T-helper 2 cell treated with Interferon-gamma antibody and Interleukin-4, amounts not matched to agents 5 μg/mL and 100 μg/mL, for 36 hours (primary cell): ENCODE measurements at places on chromosomes 7 and 10.
A peak's percentile ranks its signal among the peaks of the same experiment; 100 is the strongest.

DNA sequence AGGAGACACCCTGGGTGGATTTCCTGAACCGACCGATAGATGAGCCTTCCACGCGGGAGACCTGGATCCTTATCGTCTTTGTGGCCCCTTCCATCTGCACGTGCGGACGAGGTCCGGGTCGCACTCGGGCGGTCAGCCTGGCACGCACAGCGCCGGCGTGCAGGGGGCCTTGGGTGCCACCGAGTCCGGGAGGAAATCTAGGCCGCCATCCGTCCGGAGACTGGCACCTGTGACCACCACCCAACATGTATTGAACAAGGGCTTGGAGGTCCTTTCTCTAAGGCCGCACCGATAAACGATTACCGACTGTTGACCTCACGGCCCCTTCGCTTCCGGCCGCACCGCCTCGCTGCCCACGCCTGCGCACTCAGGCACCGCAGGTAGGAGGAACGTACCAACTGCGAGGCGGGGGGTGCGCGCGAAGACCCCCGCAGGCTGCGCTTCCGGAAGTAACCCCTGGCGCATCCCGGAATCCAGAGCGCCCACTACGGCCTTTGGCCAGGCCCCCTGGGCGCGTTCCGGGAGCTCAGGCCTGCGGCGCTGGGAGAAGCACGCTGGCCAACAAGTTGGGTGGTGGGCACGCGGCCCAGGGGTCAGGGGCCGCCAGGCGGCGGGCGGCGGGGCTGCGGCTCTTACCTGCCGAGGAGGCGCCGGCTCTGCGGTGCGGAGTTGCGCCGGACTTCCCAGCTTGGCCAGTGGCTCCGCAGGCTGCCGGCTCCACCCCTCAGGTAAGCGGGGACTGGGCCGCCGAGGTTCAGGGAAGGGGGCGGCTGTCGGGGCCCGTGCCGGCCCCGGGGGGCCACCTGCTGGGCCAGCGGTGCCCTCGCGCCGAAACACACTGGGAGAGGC is at the start of the genes ACTR3C and LRRC61:
ACTR3C (minus strand) TSS at position 713 of the 849 bp plus-strand sequence. CDS start 28,249 bp downstream, outside the sequence.
LRRC61 (plus strand) TSS at position 523 of the 849 bp plus-strand sequence. CDS start 13,507 bp downstream, outside the sequence.
- DNase-seq: peak; percentile 74

DNA sequence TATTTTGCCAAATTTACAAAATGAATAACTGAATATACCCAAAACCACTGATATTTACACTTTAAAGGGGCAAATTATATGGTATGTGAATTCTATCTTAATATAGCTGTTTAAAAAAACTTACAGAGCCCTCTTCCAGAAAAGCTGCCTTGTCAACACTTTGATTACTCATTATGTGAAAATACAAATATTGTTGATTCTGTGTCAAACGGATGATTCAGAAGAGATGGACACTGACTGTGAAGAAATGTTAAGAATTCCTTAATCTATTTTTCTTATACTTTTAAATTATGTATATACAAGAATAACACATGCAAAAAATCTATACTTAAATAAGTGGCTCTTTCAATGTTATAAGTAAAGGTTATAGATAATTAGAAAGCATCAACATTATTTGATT is 41.5 kb downstream of the SMURF1 start:
- no peak for DNase-seq

GRCh38 chr10:117163061-117163953 is 25.2 kb upstream of the VAX1 start:
- no peak for DNase-seq

DNA sequence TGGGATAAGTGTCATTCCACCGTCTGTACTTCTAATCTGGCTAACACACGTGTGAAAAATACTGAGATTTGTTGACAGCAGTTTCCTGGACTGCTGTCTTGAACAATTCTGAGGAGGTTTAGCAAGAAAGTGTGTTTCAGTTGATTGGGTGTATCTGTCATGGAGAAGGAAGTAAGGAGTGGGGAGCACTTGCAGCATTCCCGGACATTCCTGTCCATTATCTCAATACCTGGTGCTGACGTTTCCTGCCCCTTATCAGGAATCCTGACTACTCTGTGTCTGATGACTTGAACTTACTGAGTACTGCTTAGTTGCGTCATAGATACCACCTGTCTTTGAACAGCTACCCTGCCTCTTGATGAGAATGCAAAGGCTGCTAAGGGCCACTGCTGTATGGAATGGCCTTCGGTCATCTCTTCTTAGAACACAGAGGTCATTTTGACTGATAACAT is 72.0 kb upstream of the VKORC1L1 start:
- no peak for DNase-seq

GRCh38 chr10:124641282-124642087 is 102.7 kb downstream of the FAM53B start:
- DNase-seq: peak; percentile 35

DNA sequence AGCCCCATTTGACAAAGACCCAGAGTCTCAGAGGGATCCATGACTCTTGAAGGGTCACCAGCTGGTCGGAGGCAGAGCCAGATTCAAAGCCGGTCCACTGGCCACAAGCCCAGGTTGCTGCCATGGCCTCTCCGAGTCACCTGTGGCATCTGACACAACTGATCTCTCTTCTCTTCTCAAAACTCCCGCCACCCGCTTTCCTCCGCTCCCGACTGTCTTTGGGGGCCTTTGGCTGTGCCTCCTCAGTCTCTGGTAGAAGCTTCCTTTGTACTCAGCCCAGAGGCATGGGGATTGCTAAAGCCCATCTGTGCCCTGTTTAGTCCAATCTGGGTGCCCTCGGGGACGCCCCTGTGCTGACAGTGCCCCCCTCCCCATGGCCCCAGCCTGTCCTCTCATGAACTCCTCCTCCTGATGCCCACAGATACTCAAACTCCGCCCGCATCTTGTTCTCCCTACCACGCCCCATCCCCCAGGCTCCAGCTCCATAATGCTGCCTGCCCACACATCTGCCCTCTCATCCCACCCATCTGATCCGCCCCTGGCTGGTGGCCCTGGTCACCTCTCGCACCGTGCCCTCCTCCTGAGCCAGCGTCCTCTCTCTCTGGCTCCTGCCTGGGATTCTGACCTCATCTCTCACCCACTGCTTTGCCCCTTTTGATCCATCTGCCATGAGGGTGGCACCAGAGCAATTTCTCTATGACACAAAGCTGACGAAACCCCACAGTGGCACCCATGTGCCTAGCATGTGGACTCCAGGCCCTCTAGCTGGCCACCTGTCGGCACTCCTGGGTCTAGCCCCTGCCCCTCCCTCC is 150.6 kb downstream of the SLIT1 start:
- no peak for DNase-seq

GRCh38 chr10:51231754-51232153 is 157.5 kb downstream of the PRKG1 start:
- DNase-seq: no peak

DNA sequence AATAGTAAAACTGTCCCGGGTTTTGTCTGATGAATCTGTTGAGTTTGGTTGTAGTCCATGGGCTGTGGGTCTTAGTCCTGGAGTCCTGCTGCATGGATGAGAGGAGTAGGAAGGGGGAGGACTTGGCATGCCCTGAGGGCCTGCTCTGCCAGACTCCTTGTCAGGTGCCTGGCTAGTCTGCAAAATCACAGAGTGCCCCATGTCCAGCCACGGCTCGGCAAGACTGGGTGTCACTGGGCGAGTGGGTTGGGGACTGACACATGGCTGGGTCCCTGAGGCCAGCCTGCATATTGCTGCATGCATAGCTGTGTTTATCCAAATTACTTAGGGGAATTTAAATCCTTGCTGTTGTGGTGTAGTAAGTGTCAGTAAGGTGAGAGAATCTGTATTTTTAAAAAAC is 9.7 kb downstream of the MINDY4 start:
- no peak for DNase-seq
